ENCODE measurements at places on chromosomes 3 and 15. TPM values are rescaled to one million over a fixed set of nuclear protein-coding genes. Genes with fewer than 3 reads are reported as not detected.

GRCh38 chr15:95194746-95195145 is 963.4 kb downstream of the MCTP2 start:
- DNase-seq = no peak

- DNase-seq = no peak
These were observed 425.1 kb upstream of the ROBO1 start for GRCh38 chr3:80192936-80193335.

The ZNF148 gene
- 42.5 TPM for total RNA-seq

DNA sequence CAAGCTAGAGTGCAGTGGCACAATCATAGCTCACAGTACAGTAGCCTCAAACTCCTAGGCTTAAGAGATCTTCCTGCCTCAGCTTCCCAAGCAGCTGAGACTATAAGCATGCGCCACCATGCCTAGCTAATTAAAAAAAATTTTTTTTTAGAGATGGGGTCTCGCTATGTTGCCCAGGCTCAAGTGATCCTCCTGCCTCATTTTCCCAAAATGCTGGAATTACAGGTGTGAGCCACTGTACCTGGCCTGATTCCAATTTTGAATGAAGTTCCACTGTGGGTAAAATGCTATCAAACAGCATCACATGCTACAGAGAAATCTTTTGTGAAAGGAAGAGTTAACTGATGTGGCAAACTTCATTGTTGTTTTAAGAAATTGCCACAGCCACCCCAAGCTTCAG is 17.5 kb downstream of the ADPGK start:
- no peak for DNase-seq

Measured in sigmoid colon (tissue), 7 donors.